ENCODE measurements at places on chromosomes 3 and 15.
A peak's percentile ranks its signal among the peaks of the same experiment; 100 is the strongest.

DNA sequence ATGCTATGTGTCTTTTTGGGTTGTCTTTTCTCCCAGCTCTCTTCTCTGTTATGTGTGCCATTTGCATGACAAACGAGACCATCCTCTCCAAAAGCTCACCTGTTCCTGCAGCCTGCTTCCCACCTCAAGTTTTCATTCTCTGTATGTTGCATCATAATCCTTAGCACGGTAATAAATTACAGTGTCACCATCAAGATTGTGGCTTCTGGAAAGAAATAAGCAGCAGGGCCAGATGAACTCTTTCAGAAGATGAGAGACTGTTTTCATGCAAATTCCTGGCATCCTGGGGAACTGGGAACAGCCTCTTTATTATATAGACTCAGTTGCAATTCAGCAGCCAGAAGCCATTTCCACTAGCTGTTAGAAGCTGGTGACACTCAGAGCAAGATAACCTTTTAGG lies 436.7 kb downstream of the EPHB1 start:
- DNase-seq: no peak

DNA sequence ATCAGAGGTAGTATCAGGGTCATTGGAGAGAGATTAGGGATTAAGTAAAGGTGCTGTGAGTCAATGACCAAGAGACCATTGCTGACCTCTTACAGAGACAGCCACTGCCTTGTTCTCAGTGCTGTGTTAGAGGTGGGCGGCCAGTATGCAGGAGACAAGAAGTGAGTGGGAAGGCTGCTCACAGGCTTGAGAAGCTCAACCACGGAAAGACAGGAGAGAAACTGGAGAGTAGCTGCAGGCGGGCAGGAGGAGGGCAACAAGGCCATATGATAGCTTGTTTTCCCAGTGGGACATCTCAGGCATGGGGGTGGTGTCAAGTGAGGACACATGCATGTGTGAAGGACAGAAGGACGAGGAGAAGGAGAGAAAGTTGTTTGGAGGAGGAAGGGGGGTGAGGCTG lies 237.3 kb downstream of the PDCD6IP start:
- no peak for DNase-seq

DNA sequence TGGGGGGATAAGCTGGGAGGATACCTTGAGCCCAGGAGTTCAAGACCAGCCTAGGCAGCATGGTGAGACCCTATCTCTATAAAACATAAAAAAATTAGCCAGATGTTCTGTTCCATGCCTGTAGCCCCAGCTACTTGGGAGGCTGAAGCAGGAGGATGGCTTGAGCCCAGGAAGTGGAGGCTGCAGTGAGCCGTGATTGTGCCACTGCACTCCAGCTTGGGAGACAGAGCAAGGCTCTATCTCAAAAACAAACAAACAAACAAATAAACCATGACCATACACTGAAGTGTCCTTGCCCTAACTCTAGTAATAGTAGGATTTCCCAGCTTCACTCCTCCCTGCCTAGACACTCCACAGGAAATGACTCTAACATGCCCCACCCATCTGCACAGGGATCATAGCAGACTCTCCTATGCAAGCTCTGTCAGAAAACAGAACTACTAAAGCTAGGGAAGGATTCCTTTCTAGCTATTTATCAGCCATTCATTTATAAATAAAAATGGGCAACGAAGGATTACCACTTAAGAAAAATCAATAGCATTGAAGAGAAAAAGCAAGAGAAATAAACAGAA lies 4.6 kb downstream of the ERICH6 start:
- DNase-seq: no peak

- DNase-seq: no peak
Observed at GRCh38 chr3:187011915-187012314, 81.6 kb downstream of the ST6GAL1 start.

- no peak for DNase-seq
Observed at GRCh38 chr3:148162132-148162531, 535.6 kb upstream of the AGTR1 start.

DNA sequence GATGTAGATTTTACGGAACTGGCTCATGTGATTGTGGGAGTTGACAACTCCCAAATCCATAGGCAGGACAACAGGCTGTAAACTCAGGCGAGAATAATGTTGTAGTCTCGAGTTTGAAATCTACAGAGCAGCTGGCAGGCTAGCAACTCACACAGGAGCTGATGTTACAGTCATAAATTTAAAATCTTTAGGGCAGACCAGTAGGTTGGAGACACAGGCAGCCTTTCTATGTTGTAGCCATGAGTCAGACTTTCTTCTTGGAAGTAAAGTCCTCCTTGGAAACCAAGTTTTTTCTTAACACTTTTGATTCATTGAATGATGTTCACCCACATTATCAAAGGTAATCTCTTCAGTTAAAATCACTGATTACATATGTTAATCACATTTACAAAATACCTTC lies 89.1 kb upstream of the ALCAM start:
- DNase-seq: no peak

DNA sequence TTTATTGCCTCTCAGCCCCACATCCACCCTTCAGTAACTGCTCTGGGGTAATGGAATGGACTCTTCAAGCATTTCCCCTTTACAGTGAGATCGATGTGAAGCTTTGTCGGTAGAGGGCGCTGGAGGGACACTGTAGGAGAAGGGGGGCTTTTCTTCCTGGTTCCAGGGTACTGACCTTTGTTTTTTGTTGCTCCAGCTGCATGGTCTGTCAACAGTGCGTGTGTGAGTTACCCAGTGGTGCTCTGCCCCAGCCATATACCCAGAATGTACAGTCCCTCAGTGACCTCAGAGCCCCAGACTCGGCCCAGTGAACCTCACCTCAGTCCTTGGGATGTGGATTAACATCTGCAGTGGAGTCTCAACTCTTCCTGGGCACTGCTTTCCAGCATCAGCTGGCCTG lies 180.3 kb upstream of the TSC22D2 start:
- DNase-seq: peak; percentile 16

DNA sequence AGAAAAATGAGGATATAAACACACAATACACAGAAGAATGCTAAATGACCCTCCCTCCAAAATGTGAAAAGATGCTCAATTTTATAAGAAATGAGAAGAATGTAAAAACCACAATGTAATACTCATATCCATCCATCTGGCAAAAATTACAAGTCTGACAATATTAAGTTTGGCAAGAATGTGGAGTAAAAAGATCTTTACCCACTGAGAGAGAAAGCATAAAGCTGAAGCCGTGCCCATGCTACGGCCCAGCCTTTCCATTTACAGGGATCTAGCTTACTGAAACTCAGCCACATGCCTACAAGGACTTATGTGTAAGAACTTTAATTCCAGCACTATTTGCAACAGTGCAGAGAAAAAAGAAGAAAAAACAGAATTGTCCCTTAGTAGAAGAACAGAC lies 42.9 kb downstream of the ATP13A3 start:
- DNase-seq: no peak

DNA sequence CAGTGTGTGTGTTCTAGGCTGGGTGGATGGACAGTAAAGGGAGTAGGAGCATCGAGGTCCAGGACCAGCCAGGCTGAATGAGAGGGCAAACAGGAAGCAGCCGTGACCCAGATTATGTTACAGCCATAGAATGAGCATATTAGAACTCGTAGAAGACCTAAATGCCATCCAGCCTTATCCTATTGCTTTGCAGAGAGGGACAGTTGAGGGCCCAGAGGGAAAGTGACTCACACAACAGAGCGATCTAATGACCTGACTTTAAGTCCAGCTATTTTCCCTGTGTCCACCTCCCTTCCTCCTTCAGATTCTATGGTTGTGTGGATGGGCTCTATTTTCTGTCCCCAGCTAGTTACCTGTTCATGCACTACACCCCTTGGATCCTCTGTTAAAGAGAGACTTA lies 634.1 kb upstream of the TBL1XR1 start:
- no peak for DNase-seq

GRCh38 chr15:65916041-65916663 lies 46.9 kb downstream of the RAB11A start:
- no peak for DNase-seq

DNA sequence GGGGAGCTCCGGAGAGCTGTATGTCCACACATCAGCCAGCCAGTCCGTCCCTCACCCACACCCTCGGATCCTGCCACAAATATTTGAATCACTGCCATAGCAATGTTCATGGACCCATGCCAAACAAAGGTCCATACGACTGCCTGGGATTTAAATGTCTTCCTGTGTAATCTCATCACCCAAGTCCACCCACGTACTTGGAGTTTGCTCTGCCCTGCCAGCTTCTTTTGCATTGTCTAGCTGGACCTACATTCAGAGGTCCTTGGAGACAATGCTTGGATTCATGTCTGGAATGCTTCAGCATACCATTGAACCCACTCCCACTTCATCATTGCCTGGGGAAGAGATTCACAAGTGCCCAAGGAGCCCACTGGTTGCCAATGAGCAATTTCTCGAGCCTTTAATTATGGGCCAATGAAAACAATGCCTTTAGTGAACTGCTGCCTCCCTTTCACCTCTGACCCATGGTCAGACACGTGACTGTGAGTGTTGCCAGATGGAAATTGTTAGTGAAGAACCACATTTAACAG lies 90.4 kb upstream of the PHLDB2 start:
- no peak for DNase-seq

- no peak for DNase-seq
Observed at GRCh38 chr3:88112289-88112688, 37.5 kb upstream of the C3orf38 start.

- DNase-seq: peak; percentile 39
Observed at GRCh38 chr3:42013691-42014457, 52.0 kb upstream of the ULK4 start.

DNA sequence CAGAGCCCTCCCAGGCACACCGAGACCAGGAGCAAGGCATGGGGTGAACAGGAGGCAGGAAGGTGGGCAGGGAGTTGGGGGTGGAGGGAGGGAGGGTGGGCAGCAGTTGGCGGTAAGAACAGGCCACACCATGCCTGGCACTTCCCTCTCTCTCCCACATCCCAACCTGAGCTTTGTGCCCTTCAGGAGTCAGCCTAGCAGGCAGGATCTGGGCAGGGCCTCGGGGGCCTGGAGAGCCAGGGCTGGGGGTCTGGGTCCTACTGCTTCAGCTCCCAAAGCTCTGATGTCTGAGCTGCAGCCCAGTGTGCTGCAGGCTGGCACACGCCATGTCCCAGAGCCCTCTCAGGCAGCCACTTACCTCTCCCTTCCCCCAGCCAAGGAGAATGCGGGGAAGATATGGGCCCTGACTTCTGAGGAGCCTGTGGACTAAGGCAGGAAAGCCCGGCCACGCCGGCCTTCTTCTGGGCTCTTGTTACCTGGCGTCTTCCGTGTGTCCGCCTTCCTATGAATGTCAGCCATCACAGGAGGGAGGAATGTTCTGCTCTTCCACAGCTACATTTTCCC lies 2.9 kb upstream of the MYL3 start:
- no peak for DNase-seq

DNA sequence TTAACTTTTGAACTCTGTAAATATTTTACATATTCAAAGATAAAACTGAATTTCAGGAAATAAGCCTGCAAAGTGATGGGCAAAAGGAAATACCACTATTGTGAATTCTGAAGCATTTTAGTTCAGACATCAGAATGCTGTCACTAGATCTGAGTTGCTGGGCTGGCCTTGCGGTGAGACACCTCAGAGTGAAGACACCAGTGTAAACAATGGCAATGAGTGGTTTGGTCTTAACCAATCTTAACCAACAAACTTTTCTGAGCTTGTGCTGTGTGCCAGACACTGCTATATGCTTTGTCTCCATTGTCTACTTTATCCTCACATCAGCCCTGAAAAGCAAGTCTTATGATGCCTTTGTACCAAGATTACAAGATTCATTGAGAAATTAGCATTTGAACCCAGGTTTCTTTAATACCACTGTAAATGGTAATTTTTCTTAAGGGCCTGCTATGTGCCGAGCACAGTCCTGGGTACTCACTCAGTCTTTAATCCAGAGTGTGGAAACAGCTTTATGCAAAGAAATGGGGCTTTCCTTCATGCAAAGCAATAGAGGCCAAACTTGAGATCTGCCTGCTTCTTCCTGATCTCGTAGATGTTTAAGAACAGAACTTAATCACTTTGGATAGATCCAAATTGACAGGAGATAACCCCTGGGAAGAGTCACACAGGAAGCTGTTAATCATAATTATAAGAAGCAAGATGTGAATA lies 55.0 kb downstream of the TMEM39A start:
- DNase-seq: no peak

DNA sequence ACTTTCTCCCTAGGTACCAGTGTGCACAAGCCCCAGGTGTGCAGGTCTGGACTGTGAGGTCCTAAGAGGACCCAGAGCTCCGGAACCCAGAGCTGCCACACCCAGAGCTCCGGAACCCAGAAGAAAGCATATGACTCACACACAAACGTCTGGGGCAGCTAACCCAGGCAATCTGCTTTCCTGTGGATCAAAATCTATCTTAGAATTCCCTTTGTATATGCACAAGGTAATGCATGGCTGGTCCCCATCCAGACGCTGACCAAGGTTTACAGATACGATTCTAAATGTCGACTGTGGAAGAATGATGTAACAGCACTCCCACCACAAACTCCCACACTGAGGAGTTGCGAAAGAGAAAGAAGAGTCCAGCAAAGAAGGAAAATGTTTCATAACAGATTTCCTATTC lies 15.7 kb downstream of the KCNMB2 start:
- DNase-seq: no peak

DNA sequence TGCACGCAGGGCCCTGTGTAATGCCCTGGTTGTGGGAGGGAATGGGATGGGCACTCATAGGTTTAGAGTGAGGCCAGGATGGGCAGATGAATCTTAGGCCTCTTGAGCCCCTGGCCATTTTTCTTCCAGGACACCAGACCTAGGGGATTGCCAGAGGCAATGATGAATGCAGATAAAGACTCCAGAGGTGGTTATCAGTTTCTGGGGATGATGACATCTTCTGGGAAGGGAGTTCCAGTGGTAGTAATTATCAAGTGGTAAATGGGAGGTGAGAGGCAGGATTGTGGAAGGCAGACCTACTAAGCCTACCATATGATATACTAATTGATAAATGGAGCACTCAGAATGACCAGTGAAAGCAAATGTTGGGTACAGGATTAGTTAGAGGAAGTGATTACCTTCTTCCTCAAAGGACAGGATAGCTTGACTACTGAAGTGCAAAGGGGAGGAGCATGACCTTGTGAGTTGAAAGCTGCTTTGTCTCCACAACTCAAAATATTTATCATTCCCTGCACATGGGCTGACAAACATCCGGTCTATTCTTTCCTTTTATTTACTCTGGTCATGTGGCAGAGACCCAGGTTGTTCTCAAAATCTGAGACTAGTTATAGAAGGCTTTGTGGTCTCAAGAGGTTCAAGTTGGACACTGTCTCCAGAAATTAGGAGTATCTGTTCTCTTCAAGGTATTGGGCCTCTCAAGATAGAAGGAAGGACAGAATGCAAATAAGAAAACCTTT lies 10.2 kb upstream of the MAPK6 start:
- no peak for DNase-seq

GRCh38 chr3:172148241-172148640 lies 108.9 kb downstream of the FNDC3B start:
- DNase-seq: no peak

GRCh38 chr3:36540888-36541518 lies 160.7 kb downstream of the STAC start:
- DNase-seq: no peak

Measured in stimulated activated CD4-positive, alpha-beta T cell treated with anti-CD3 and anti-CD28 coated beads, Interleukin-4, amount 100 ng/mL, for 1 hour (primary cell).